GM23338 (cell line): ENCODE measurements at places on chromosomes 11 and 22. TPM values are rescaled to one million over a fixed set of nuclear protein-coding genes. Genes with fewer than 3 reads are reported as not detected.
A peak's percentile ranks its signal among the peaks of the same experiment; 100 is the strongest.

- peak; percentile 74 for DNase-seq
Measured at GRCh38 chr11:92550411-92550810, 325.8 kb downstream of the FAT3 start.

Gene BTBD18
- 0.08 TPM in 1 of 2 replicates, not detected in the other for total RNA-seq

- DNase-seq, result peak; percentile 80
Measured at GRCh38 chr11:61541598-61541997, 33.0 kb downstream of the LRRC10B start.

- DNase-seq, result peak; percentile 59
Measured at GRCh38 chr11:83219095-83219494, 25.6 kb downstream of the ANKRD42 start.

Gene ST14
- total RNA-seq, result 32.7 and 36.3 TPM in 2 replicates

Gene PIH1D2
- total RNA-seq, result 0.16 and 0.80 TPM in 2 replicates

Gene ADORA2A
- 11.0 and 13.5 TPM in 2 replicates for total RNA-seq

GRCh38 chr11:86737737-86738136, 62.6 kb upstream of the PRSS23 start:
- DNase-seq, result no peak

Gene PDGFD
- 4.5 and 6.9 TPM in 2 replicates for total RNA-seq

GRCh38 chr22:27241430-27242321, 559.9 kb downstream of the MN1 start:
- no peak for DNase-seq

DNA sequence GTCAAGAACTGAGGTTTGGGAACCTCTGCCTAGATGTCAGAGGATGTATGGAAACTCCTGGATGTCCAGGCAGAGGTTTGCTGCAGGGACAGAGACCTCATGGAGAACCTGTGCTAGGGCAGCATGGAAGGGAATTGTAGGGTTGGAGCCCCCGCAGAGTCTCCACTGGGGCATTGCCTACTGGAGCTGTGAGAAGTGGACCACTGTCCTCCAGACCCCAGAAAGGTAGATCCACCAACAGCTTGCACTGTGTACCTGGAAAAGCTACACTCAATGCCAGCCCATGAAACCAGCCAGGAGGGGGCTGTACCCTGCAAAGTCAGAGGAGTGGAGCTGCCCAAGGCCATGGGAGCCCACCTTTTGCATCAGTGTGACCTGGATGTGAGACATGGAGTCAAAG, 29.5 kb downstream of the CHST1 start:
- DNase-seq, result no peak

DNA sequence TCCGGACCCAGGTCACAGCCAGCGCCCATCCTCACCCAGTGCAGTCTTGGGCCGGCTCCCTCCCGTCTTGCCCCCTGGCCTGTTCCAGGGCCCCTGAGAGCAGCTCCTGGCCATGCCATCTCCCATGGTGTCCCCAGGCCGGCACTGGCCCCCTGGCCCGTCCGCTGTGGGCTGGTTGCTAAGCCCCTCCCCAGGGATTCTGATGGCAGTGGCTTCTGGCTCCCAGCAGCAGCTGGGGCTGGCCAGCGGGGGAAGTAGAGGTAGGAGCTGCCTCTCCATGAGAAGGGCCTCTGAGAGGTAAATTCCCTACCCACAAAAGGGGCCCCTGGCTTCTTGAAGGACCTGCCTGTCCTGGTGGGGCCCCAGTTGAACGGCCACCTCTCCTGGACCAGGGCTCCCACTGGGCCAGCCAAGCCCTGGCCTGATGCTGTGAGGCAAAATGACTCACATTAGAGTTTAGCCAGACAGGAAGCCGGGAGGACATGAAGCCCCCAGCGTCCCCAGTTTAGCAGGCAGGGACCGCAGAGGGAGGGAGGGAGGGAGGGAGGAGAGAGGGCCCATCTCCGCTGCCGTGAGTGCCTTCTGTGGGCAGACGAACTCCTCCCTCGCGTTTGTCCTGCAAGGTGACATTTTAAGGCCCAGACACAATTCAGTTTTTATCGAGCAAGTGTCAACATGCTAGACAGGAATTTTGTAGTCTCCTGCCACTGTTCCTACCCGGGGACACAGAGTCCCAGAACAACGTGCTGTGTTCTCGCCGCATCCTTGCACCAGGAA, 32.9 kb upstream of the GAL start:
- DNase-seq, result peak; percentile 52

Gene DUSP8
- total RNA-seq, result 1.1 and 3.3 TPM in 2 replicates

DNA sequence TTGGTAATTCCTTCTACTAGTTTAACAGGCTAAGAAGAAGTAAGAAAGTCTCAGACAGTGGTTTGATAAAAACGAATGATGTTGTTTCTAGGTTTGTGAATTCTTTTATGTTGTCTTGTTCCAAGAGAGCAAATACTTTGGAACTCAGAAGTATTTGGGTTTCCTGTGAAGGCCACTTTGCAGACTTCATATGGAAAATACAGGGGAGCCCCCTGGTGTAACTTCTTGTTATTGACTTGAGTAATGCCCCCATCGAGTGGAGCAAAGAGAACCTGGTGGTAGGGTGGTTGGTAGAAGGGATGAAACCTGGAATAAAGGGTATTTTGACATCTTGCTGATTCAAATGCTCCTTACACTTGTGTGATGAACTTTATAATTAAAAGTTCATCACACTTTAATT, 40.0 kb upstream of the PTH start:
- peak; percentile 77 for DNase-seq

DNA sequence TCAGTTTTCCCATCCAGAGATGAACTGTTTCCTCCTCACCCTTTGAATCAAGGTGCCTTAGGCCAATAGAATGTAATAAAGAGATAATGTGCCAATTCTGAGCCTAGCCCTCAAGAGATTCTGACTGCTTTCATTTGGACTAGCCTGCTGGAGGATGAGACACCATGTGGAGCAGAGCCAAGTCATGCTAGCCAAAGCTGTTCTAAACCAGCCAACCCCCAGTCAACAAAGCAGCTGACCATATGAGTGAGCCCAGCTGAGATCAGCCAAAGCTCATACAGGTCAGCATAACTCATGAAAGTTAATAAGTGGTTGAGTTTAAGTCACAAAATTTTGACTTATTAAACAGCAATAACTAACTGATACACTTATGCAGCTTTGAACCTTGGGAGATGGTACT, 66.7 kb upstream of the DBX1 start:
- no peak for DNase-seq

DNA sequence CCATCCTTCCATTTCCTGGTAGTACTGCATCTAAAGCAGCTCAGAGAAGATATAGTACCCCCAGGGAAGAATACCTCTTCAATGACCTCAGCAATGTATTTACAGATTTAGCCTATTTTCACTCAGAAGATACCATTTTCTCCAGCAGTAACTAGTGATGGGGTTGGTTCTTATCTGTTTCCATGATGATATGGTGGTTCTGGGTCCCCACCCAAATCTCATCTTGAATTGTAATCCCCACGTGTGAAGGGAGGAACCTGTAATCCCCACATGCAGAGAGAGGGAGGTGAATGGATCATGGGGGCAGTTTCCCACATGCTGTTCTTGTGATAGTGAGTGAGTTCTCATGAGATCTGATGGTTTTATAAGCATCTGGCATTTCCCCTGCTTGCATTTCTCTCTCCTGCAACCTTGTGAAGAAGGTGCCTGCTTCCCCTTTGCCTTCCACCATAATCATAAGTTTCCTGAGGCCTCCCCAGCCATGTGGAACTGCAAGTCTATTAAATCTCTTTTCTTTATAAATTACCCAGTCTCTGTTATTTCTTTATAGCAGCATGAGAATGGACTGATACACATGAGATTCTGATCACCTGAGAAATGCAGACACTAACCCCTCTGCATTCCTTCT, 139.2 kb downstream of the CCDC81 start:
- no peak for DNase-seq

Gene ART1
- total RNA-seq, result not detected in 2 replicates

Gene SOX6
- total RNA-seq, result 0.03 and 0.70 TPM in 2 replicates

- DNase-seq, result no peak
Measured at GRCh38 chr11:7004482-7004881, 15.7 kb downstream of the ZNF214 start.

Gene CNGA4
- not detected in 2 replicates for total RNA-seq

DNA sequence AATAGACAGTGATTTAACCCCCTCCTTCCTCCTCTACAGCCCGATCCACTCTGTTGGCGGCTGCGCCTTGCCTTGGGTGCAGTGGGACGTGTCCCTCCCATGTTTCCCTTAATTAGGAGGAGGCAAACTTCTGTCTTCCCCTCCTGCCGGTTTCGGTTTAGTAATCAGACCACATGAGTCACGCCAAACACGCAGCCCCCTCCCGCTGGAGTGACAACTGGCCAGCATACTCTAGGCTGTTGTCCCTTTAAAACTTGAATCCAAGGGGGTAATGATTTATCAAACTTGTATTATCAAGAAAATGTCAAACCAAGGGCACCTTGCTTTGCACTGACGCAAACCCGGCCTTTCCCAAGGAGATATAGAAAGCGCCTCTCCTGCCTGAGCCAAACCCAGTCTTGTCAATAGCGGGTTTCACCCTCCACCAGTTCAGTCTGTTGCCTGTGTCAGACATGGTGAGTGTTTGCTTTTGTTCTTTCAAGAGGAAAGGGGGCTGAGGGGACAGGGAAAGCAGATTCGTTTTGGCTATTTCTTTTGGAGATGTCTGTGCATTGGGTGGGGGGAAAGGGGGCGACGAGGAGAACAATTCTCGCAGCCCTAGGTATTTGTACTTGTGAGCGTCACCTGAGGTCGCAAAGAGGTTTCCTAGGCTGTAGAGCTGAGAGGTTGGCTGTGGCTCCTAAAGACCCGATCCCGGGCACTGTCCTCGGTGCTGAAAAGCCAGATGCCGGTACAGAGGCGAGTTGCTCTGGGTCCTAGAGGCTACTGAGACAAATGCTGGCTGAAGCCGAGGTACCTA, at the start of gene SLC6A5:
Gene SLC6A5, plus strand, starts transcription at position 388 of the 799 bp plus-strand sequence. Its CDS starts 65 bp downstream, at position 453.
- DNase-seq, result peak; percentile 96

- DNase-seq, result no peak
Measured at GRCh38 chr11:127195501-127196120, 195.0 kb upstream of the KIRREL3 start.

Gene APOBEC3A
- total RNA-seq, result not detected in 2 replicates

- peak; percentile 97 for DNase-seq
Measured at GRCh38 chr11:64356498-64357411, 2.2 kb upstream of the RPS6KA4 start.

DNA sequence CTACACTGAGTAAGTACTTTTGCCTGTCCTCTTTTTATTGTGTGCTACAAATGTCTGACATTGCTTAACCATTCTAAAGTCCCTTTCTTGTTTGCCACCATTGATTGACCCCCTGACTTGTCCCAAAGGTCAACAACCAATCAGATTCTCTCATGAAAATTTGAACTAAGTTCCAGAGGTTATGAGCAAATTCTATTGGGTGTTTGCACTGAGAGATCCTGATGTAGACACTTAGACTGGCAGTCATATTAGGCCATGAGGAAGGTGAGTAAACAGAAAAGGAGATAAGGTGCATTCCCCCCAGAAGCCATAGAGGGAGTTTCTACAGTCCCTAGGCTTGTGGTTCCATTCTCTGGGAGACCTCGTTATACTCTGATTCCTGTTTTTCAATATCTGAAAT, 101.3 kb upstream of the E2F8 start:
- DNase-seq, result no peak

GRCh38 chr11:88680806-88681205, 343.3 kb upstream of the CTSC start:
- no peak for DNase-seq

DNA sequence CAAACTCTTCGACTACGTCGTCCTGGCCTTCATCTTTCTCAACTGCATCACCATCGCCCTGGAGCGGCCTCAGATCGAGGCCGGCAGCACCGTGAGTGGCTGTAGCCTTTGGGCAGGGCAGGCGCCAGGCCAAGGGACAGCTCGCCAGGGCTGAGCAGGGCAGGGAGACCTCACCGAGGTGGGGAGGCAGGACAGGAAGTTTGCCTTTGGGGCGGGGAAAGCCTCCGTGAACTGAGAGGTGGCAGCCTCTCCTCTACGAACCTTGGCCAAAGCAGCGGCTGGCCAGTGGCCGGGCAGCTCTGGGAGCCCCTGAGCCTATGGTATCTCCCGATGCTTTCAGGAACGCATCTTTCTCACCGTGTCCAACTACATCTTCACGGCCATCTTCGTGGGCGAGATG, 93.2 kb downstream of the CACNA1I start:
- peak; percentile 47 for DNase-seq

Gene ARRB1
- total RNA-seq, result 11.1 and 17.0 TPM in 2 replicates

- no peak for DNase-seq
Measured at GRCh38 chr11:86511086-86511551, 136.4 kb downstream of the CCDC81 start.

DNA sequence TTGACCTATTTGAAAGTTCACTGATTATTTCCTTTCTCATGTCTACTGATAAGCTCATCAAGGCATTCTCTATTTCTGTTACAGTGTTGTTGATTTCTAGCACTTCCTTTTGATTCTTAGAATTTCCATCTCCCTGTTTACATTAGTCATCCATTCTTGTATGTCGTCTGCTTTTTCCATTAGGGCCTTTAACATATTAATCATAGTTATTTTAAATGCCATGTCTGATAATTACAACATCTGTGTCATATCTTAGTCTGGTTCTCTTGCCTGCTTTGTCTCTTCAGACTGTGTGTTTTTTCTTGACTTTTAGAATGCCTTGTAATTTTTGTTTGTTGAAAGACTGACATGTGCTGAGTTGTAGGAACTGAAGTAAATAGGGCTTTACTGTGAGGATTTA, 602.1 kb downstream of the SOX6 start:
- DNase-seq, result no peak

Gene GPR83
- 0.17 and 0.23 TPM in 2 replicates for total RNA-seq

DNA sequence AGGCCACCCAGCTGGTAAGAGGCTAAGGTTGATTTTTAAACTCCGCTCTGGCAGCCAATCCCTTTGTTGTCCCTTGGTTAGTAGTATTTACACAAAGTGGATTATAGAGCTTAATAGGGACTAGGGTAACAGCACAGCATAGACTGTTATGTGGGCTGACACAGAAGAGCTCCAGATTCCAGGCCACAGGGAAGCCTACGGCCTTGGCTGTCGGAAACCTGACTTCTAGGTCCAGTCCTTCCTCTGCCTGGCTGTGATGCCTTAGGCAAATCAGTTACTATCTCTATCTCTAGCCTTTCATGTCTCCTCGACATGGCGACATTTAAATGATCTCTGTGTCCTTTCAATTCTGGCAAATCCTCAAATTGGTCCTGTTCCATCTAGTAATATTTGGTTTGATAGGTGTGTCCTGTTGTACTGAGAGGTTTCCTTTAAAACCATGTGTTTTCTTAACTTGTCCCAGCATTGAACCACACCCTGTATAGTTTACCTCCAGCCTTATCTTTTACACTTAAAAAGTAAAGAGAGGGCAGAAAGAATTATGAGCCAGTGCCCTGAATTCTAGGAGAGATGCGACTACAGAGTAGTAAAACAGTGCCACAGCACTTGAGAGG, 4.2 kb downstream of the MMP1 start:
- no peak for DNase-seq

- DNase-seq, result peak; percentile 31
Measured at GRCh38 chr22:45505991-45506747, 3.5 kb downstream of the FBLN1 start.

Gene SMIM35
- not detected in 2 replicates for total RNA-seq

Gene ASRGL1
- total RNA-seq, result 32.9 and 38.4 TPM in 2 replicates

DNA sequence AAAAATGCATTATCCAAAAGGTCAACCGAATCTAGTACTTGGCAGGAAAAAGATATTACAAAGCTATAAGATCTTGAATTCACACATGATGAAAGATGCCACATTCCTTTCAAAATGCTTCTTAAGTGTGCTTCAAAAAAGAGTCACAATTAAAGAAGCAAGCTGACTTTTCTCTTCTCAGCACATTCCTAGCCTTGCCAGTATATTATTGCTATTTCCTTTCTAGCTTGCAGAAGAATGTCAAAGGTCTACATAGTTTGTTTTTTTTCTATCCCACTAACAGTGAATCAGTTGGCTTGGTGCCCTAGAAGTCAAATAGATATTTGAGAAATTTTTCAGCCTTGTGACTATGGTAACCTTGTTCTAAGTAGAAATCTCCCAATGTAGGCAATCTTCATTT, 56.8 kb downstream of the GUCY1A2 start:
- DNase-seq, result no peak

Gene RFPL2
- total RNA-seq, result 1.3 TPM in 1 of 2 replicates, not detected in the other

Gene TRIM21
- total RNA-seq, result 12.6 and 18.3 TPM in 2 replicates
